ENCODE measurements at places on chromosomes 3 and 15.

GRCh38 chr3:155554777-155555451 lies 190.0 kb downstream of the PLCH1 start:
- DNase-seq, result no peak

GRCh38 chr15:87267798-87268197 lies 988.7 kb downstream of the NTRK3 start:
- no peak for DNase-seq

DNA sequence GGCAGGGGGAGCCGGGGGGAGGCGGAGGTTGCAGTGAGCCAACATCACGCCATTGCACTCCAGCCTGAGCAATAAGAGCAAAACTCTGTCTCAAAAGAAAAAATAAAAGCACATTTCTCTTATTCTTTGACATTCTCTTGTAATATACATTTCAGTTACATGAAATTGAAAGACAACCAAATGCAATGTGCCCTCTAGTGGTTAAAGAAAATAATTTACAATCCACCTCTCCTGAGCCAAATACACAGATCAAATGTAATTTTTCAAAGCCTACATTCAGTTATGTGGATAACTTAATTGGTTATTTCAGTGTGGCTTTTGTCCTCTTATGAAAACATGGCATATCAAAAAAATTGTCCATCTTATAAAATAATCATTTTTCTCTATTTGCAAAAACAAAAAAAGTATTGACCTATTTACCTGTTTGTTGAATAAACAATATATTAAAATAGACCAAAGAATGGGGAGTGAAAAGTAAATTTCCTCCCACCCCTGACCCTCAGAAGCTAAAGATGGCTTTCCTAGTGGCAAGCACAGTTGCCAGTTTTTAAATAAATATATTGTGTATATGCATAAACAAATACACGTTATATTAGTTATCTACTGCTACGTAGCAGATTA lies 14.2 kb upstream of the U2SURP start:
- no peak for DNase-seq

DNA sequence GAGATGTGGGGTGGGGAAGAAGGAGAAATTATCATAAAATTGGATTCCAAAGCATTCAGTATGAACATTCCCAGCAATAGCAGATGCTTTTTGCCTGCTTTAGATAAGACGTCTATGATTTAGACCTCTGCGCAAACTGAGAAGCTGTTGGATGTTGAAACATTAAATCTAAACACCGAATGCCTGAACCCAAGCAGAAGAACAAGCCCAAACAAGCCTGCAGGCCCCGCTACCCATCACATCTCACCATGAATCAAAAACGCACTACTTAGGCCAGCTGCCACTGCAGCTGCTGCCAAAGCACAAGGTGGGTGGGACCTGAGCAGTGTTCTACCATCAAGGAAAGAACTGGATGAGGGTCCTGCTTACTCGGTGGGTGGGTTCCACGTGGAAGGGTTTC lies 24.4 kb upstream of the THBS1 start:
- no peak for DNase-seq
